ENCODE measurements at places on chromosomes 12 and 14.

DNA sequence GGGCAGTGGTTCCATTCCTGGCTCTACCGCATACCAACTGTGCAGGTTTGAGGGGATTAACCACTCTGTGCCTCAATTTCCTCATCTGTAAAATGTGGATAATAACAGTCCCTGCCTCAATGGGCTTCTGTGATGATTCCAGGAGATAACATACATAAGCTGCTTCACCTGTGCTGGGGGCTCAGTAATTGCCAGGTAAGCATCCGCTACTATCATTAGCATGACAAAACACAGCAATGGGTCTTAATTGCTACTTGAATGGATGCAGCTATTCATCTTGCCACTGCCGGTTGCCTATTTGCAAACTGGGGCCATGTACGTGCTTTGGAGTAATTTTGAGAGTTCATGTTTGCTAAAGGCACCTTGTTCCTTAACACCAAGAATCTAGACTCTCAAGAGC, 132.6 kb downstream of the TMEM132D start:
- DNase-seq = no peak

GRCh38 chr12:124761871-124762270, 101.8 kb downstream of the SCARB1 start:
- no peak for DNase-seq

DNA sequence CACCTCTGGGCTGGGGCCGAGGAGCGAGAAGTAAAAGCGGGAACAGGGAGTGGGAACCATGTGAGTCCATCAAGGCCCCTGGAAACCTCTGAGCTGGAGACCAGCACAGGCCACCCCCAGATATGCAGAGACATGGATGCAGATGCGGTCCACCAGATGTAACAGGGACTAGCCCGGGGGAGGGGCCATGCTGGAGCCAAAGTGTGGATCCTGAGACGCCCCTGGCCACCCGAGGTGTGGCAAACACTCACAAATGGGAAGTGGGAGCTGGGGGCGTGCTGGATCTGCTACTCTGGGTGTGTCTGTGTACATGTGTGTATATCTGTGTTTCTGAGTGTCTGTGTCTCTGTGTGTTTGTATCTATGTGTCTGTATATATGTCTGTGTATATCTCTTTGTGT, 12.8 kb downstream of the MYL2 start:
- DNase-seq = no peak

- DNase-seq = no peak
Observed at GRCh38 chr14:37720131-37720530, 124.7 kb downstream of the TTC6 start.

DNA sequence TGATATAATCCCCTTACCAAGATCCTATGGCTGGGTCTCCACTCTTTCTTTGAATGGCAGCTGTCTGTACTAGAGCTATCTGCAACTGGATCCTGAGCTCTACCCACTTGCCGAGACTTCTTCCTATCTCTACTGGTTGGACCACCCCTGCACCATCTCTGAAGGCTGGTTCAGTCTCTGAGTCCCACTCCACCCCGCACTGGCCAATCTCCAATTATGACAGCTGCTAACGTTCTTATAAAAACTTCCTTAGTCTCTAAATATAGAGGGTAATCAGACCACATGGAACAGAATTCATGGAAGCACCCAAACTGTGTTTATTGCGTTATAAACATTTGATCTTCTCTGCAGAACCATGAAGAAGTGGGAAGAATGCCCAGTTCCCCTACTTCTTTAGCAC, 186.6 kb upstream of the EEA1 start:
- no peak for DNase-seq

GRCh38 chr12:90254796-90255195, 546.2 kb upstream of the ATP2B1 start:
- no peak for DNase-seq

DNA sequence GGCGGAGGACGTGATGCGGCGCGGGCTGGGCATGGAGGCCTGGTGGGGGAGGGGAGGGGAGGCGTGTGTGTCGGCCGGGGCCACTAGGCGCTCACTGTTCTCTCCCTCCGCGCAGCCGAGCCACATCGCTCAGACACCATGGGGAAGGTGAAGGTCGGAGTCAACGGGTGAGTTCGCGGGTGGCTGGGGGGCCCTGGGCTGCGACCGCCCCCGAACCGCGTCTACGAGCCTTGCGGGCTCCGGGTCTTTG, 303 bp downstream of the GAPDH start:
- DNase-seq = no peak

GRCh38 chr14:78488938-78489337, 318.8 kb downstream of the NRXN3 start:
- no peak for DNase-seq

DNA sequence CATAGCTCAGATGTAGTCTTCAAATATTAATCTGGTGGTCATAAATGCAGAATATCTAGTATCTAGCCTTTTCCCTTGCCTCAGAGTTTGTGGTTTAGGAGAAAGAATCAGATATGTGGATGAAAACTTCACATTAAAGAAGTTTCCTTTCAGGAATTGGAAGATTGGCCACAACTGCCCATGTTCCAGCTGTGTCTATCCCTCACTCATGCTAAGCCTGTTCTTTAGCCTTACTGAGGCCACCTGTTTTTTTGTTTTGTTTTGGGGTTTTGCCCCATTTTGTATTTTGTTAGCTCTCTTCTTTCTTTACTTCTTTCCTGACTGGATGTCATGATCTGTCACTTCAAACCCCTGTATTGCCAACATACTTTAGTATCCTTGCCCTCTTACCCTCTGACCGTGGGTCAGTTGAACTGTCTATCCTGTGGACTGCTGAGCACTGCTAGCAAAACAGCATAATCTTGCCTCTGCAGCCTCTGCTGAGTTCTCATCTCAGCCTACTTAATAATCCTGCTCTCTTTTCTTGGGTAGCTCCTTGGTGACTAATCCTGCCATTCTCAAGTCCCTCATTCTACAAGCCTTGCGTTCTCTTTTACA, 22.0 kb upstream of the CCT2 start:
- DNase-seq = no peak

DNA sequence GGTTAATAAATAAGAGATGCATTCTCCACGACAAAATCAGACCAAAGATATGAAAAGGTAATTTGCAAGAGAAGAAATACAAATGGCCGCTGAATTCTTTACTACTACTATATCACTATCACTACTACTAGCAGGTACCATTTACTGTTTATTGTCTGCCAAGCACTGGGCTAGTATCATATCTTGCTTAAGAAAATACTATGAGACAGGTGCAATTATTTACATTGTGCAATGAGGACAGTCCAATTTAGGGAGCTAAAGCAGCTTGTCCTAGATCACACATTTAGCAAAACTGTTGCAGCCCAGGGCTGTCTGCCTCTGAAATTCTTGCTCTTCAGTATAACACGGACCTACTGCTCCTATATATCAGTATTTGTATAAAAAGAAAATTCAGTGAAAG, 52.8 kb downstream of the CRADD start:
- DNase-seq = no peak

DNA sequence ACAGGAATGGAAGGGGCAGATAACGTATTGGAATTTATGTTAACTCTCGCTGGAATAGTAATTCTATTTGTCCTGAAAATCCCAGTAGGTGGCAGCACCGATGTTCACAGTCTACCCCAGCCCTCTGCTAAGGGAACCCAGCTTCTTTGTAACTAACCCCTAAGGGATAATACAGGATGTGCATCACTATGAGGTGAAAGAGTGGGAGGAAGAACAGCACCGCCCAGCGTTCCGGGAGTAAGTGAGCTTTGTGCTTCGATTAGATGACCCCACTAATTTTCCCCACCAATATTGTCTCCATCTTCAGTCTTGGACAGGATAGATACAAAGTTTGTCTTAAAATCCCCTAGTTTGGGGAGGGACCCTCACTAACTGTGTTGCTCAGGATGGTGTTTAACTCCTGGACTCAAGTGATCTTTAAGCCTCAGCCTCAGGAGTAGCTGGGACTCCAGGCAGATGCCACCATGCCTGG, 2.7 kb downstream of the SLC2A3 start:
- DNase-seq = peak; percentile 27

DNA sequence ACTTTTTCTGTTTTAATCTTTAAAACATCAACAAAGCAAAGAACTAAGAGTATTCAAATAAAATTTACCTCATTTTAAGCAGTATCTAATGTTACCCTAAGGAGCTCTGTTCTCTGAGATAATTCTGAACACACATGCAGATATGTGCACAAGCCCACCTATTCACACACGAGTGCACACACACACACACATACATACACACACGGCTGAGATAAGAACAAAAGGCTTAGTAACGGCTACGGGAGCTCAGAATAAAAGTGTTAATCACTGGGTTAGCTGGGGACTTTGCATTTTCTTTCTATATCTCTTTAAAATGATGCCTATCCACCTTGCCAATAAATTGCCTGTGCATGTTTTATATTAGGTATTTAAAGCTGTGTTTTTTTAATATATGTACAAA, 1096.3 kb downstream of the GALC start:
- DNase-seq = no peak

DNA sequence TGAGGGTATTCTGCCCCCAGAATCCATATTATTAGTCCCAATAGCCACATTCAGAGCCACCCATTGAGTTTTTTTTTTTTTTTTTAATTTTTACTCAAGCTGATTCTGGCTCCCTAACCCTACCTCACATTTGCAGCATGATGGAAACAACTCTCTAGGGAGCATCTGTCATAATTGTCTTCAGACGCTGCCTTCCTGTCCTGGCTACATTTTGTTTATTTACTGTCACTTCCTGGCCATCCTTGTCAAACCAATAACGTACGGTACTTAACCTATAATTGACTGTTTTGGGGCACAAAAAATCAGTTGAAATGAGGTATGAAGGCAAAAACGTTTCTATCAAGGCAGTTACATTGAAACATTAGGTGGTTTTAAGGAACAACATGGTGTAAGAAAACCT, 2.1 kb downstream of the GLIPR1 start:
- no peak for DNase-seq

GRCh38 chr12:124904306-124905098, 9.9 kb downstream of the UBC start:
- DNase-seq = no peak

DNA sequence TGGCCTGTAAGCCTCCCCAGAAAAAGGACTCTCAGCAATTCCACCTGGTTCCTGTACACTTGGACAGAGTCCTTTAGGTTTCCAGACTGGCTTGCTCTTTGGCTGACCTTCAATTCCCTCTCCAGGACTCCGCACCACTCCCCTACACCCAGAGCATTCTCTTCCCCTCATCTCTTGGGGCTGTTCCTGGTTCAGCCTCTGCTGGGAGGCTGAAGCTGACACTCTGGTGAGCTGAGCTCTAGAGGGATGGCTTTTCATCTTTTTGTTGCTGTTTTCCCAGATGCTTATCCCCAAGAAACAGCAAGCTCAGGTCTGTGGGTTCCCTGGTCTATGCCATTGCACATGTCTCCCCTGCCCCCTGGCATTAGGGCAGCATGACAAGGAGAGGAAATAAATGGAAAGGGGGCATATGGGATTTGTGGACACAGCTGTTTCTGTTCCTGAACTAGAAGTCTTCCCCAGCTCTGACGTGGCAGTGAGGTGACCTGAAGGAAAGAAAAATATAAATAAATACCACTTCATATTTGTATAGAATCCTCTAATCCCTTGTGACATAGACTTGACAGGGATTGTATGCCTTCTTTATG, 1.3 kb downstream of the RNASE7 start:
- no peak for DNase-seq

DNA sequence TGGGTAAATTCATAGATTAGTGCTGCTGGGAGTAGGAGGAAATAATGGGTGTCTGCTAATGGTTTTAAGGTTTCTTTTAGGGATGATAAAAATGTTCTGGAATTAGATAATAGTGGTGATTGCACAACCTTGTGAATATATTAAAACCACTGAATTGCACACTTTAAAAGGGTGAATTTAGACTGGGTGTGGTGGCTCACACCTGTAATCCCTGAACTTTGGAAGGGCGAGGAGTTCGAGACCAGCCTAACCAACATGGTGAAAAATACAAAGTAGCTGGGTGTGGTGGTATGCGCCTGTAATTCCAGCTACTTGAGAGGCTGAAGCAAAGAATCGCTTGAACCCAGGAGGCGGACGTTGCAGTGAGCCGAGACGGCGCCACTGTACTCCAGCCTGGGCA, 1.3 kb downstream of the RAD52 start:
- DNase-seq = no peak

DNA sequence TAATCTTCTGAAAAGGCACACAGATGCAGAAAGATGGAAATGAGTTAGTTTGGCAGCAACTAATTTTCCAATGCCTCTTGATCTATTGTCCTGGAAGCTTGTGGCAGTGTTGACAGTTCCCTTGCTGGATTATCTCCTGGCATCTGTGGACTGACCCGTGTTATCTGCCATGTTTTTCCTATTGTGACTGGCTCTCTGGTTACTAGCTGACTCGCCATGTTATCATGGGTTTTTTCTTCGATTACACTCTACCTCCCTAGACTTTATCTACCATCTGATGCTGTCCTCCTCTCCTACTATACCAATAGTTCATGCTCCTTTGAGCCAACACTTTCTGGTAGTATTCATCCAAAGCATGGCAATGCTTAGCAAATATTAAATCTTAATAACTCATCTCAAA, 63.3 kb upstream of the FLRT2 start:
- no peak for DNase-seq

- DNase-seq = no peak
Observed at GRCh38 chr12:26970136-26970535, 31.9 kb downstream of the FGFR1OP2 start.

Measured in mesothelial cell of epicardium (in vitro differentiated cells).